ENCODE measurements at places on chromosomes 12 and 14.
A peak's percentile ranks its signal among the peaks of the same experiment; 100 is the strongest.

- DNase-seq: no peak
Measured at GRCh38 chr12:4653257-4653656, 4.3 kb downstream of the NDUFA9 start.

GRCh38 chr14:54570047-54570446, 3.1 kb downstream of the SAMD4A start:
- no peak for DNase-seq

DNA sequence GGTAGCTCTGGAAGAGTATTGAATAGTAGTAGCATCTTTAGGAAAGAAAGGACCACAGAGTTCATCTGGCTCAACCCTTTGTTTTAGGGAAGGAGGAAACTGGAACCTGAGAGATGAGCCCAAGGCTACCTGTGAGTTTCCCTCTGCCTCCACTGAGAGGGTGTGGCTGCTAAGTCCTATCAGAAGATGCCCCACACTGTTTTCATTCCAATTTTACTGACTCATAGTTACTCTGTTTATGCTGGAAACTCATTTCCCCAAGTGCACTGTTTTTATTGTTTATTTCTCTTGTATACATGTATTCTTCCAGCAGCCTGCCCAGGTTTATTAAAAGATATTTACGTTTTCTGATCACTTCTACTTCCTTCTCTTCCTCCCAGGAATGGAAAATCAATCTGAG, 127.4 kb upstream of the ARHGAP5 start:
- DNase-seq: no peak

GRCh38 chr14:98954349-98955000, 317.5 kb downstream of the BCL11B start:
- DNase-seq: peak; percentile 46

DNA sequence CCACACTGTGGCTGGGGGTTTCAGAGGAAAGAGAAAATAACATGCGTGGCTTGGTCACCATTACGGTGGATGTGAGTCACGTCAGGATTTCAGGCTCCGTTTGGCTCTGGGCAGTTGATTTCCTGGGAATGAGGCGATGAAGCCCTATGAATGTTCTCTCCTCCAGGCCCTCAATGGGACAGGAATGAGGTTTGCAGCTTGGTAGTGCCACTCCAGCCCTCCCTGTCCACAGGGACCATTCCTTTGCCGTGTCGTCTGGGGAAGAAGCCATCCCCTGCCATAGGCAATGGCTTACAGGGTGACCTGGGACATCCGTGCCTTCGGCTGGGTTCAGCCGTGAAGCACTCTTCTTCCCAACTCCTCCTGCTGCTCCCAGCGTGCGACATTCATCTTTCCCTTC, 95.0 kb downstream of the FBXL14 start:
- no peak for DNase-seq

DNA sequence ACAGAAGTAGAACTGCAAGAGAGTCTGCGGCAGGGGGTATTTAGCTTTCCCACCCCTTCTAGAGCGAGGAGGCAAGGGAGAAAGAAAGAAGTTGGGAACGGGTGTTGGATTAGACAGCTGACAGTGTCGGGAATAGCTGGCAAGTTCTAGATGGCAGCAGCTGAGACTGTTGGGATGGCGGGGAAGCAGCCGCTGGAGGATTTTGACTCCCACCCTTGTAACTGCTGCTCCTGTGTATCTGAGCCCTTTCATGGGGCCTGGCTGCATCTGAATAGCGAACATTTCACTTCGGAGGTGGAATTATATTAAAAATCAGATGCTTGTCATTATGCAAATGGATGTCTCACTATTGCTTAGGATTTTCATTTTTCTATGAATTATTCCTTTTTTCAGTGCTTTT, 104.6 kb downstream of the AACS start:
- no peak for DNase-seq

GRCh38 chr14:49036266-49036665, 549.9 kb downstream of the RPS29 start:
- no peak for DNase-seq

GRCh38 chr12:95316798-95317197, 99.2 kb downstream of the VEZT start:
- DNase-seq: no peak

- DNase-seq: no peak
Measured at GRCh38 chr14:24813089-24813815, 179.3 kb upstream of the GZMB start.

GRCh38 chr14:94374116-94374515, 14.3 kb downstream of the SERPINA1 start:
- DNase-seq: peak; percentile 28

Measured in sigmoid colon (tissue), 7 donors.